Activated T-cell treated with anti-CD3 and anti-CD28 coated beads, Interleukin-2, amount 50 U/mL, for 24 hours (primary cell): ENCODE measurements at places on chromosomes 1 and 21.

- DNase-seq: no peak
Observed at GRCh38 chr1:236759252-236759859, 35.7 kb upstream of the MTR start.

GRCh38 chr21:42403611-42404231 is at the start of gene UBASH3A:
Gene UBASH3A, plus strand, starts transcription at chr21:42403902. Its CDS starts 44 bp downstream, at chr21:42403946.
- peak; percentile 73 for DNase-seq

DNA sequence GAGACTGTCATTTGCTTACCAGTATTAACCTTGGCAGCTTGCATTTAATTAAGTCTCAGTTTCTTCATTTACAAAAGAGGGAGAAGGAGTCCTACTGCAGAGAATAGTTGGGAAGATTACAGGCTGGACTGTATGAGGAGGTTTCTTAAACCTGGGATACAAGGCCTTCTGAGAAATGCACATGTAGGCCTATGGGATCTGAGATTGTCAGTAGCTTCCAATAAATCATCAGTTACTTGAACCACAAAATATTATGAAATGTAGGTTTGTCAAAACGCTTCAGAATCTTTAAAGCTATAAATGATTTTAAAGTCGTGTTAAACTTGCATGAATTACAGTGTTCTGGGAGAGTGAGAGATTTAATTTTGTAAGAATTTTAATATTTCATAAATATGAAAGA is 69.6 kb downstream of the NRIP1 start:
- DNase-seq: no peak

GRCh38 chr21:40386294-40386911 is 460.6 kb downstream of the DSCAM start:
- peak; percentile 33 for DNase-seq

- peak; percentile 42 for DNase-seq
Observed at GRCh38 chr1:197915260-197915861, 1.8 kb upstream of the LHX9 start.

- DNase-seq: no peak
Observed at GRCh38 chr1:224433041-224433691, 1.4 kb downstream of the WDR26 start.

GRCh38 chr1:111846842-111847241 is 91.1 kb downstream of the DDX20 start:
- DNase-seq: no peak

DNA sequence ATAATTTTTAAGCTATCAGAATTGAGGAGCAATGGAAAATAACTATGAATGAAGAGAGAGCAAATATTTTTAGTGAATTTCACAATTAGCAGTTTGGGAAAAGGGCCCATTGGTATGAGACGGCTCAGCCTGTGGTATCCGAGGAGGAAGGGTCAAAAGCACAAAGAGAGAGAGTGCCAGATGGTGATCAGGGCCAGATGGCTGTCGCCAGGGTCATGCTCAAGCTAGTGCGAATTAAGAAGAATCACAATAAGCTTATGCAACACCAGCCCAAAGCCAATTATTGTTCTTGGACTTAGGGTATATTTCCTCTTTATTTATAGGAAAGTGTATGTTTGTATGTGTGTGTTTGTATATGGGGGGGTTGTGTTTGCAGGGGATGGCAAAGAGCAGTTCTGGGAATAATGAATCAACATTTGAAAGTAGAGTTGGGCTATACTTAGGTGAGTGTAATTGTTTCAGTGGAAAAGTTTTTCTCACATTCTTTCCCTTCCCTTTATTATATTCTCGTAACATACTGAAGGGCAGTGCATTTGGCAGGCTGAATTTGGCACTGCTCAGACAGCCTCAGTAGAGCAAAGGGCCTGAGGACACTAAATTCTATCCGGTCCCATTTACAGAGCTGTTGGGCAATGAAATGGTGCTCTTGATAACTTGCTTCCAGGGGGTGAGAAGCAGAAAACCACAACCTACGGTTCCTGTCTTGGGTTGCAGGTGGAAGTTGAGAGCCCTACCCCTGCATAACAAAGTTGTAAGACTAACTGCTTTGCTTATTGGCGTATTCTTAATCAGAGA is 19.5 kb upstream of the DDR2 start:
- DNase-seq: no peak

GRCh38 chr1:112172294-112172882 is 182.9 kb upstream of the KCND3 start:
- no peak for DNase-seq

GRCh38 chr1:74422421-74423292 is 89.8 kb downstream of the LRRC53 start:
- no peak for DNase-seq

DNA sequence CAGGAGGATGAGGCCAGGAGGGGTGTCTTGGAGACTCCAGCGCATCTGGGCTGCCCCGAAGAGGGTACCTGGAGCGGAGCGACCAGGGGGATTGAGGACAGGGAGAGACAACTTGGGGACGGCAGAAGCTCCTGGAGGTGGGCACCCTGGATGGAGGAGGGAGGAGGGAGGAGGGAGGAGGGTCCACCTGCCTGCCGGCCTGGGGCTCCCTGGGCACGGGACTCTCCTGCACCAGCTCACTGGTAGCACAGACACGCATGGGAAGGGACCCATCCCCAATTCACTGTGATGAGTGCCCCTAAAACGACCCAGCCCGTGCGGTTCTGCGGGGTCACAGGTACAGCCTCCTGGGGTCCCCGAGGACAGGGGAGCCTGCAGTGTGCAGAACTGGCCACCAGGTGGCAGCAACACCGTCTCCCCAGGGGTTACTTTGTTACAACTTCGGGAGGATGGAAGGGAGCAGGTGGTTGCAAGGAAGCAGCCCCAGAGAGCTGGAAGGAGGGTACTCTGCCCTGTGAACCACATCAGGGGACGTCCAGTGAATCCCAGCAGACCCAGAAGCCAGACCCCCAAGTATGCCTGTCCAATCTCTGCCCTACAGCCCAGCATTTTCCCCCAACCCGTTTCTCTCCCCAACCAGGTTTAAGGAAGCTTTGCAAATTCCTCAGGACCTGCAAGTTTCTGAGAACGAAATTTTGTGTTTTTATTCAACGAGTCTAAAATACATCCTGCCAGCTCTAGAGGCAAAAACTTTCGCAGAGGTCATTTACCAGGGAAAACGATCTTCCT is 482.4 kb downstream of the NPHP4 start:
- peak; percentile 84 for DNase-seq

GRCh38 chr1:10540277-10541005 is 65.7 kb downstream of the PEX14 start:
- DNase-seq: no peak

DNA sequence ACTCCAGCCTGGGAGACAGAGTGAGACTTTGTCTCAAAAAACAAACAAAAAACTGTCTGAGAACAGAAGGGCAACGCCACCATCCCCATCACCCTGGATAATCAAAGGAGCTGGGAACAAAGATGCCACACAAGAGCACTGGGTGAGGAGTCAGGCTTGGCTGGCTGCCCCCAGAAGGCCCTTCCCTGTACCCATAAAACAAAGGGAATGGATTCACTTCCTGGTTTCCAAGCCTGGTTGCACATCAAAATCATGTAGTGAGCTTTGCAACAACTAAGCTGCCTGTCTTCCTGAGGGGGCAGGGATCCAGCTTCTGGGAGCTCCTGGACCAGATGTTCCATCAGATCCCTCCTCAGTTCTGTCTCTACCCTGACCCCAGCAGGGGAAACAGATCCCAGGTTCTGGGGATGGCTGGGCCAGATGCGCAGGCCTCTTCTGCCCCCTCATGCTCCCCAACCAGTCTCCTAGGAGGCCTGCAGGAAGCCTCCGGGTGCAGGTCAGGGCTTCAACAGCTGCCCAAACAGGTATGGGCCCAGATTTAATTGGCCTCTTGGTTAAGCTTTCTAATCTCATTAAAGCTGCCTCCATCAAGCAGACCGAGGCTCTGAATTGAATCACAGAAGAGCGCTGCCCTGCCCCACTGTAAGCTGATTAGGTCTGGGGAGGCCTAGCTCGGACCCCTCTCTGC is 97.8 kb downstream of the MRPL37 start:
- DNase-seq: no peak

GRCh38 chr1:160375788-160376524 is 9.1 kb downstream of the NHLH1 start:
- DNase-seq: no peak
